SJCRH30 (cell line): ENCODE measurements at places on chromosomes 1 and 21.

- no peak overlapping the region for H3K27ac ChIP-seq
- no peak overlapping the region for H3K4me3 ChIP-seq
- no peak for DNase-seq
- H3K4me1 ChIP-seq = no peaks in the 10 kb centered on the region; the same call in 1 of the 2 replicates
- no peaks in the 10 kb centered on the region for H3K36me3 ChIP-seq
Observed at GRCh38 chr21:45447821-45448220, 42.9 kb downstream of the COL18A1 start.

DNA sequence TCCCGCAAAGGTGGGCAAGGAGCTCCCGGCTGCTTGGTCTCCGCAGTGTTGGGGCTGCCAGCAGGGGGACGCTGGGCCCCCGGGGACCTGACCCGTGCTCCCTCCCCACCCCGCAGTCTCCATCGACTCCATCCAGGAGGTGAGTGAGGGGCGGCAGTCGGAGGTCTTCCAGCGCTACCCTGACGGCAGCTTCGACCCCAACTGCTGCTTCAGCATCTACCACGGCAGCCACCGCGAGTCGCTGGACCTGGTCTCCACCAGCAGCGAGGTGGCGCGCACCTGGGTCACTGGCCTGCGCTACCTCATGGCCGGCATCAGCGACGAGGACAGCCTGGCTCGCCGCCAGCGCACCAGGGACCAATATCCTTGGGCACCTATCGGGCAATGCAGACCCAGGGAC is 3.5 kb downstream of the PLCH2 start:
- H3K4me3 ChIP-seq = no peak overlapping the region
- H3K27me3 ChIP-seq = peaks cover 33% of the 10 kb centered on the region
- no peak overlapping the region for H3K27ac ChIP-seq
- H3K36me3 ChIP-seq = no peaks in the 10 kb centered on the region
- no peaks in the 10 kb centered on the region for H3K4me1 ChIP-seq
- DNase-seq = no peak

DNA sequence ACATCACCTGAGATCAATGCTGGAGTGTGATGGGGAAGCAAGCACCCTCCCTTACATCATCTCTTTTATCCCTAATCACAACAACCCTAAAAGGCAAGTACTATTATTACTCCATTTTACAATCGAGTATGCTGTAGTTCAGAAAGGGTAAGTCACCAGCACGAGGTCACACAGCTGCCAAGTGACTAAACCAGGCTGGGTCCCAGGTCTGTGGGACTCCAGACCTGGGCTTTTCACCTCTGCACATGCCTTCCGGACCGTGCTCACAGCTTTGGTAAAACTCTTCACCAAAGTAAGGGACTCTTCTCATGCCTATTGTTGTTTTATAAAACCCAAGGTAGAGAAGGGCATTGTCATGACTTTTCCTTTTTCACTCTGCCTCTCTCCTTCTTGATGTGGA is 130.9 kb downstream of the DMRTB1 start:
- no peak overlapping the region for H3K4me3 ChIP-seq
- H3K36me3 ChIP-seq = no peaks in the 10 kb centered on the region
- no peak overlapping the region for H3K27ac ChIP-seq
- no peak for DNase-seq
- H3K27me3 ChIP-seq = peaks cover 25% of the 10 kb centered on the region
- H3K4me1 ChIP-seq = no peaks in the 10 kb centered on the region

DNA sequence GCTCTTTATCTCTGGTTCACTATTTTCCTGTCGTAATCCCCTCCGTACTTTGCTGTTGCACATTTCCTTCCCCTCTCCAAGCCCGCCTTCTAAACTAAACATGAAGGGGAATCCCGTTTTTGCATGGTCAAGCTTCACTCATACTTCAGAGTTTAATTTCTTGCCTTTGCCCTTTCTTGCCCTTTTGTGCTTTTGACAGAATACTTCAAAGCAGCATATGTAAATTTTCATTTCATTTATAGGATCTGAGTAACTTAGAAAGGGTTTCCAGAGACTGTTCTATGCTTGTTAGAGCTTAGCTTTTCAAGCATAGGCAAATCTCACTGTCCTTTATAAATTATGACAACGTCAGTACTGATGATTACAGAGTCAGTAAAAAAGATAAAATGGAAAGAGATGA is 27.7 kb downstream of the SPATA45 start:
- no peaks in the 10 kb centered on the region; the same call in 1 of the 2 replicates for H3K4me1 ChIP-seq
- H3K4me3 ChIP-seq = no peak overlapping the region
- H3K27me3 ChIP-seq = no peaks in the 10 kb centered on the region
- no peak overlapping the region for H3K27ac ChIP-seq

- H3K4me3 ChIP-seq = no peak overlapping the region
- H3K4me1 ChIP-seq = peaks cover 13% of the 10 kb centered on the region
- no peak for DNase-seq
- H3K36me3 ChIP-seq = no peaks in the 10 kb centered on the region
- H3K27ac ChIP-seq = no peak overlapping the region
Observed at GRCh38 chr1:209810783-209811182, 4.8 kb upstream of the IRF6 start.
